ENCODE measurements at places on chromosomes 7 and 10. TPM values are rescaled to one million over a fixed set of nuclear protein-coding genes. Genes with fewer than 3 reads are reported as not detected.

Gene PNLIPRP3
- total RNA-seq: not detected

Gene TRIM50
- total RNA-seq: not detected

Gene AOC1
- 0.16 TPM for total RNA-seq

Gene KCNH2
- 0.41 TPM for total RNA-seq

Gene CELF2
- 131 TPM for total RNA-seq

Gene SLIT1
- 0.32 TPM for total RNA-seq

Gene ADRA2A
- not detected for total RNA-seq

Gene LRRC17
- 0.18 TPM for total RNA-seq

Gene MSS51
- 2.6 TPM for total RNA-seq

Gene TRIL
- not detected for total RNA-seq

Gene NUTM2E
- total RNA-seq: not detected

Gene ACBD7
- total RNA-seq: 4.8 TPM

Gene C10orf67
- not detected for total RNA-seq

Gene ELFN1
- not detected for total RNA-seq

Gene SPRN
- total RNA-seq: not detected
